ENCODE measurements at places on chromosomes 7 and 10. TPM values are rescaled to one million over a fixed set of nuclear protein-coding genes. Genes with fewer than 3 reads are reported as not detected.
A peak's percentile ranks its signal among the peaks of the same experiment; 100 is the strongest.

DNA sequence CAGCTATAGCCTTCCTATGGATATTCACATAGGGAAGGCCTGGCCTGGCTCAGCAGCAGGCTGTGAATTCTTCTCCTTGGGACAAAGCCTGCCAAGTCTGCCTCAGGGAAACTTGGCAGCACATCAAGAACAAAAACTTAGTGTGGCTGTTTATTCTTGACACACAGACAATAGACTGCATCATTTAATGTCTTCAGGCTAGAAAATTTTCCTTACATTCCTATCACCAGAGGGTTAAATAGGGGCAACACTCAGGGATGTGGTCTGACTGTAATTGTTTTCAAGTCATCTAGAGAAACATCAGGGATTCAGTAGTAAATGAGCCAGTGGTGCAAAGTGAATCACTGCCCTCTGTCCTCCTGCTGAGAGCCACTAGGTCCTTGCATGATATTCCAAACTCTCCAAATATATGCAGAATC is 137.3 kb downstream of the SEMA3C start:
- DNase-seq, result peak; percentile 47

DNA sequence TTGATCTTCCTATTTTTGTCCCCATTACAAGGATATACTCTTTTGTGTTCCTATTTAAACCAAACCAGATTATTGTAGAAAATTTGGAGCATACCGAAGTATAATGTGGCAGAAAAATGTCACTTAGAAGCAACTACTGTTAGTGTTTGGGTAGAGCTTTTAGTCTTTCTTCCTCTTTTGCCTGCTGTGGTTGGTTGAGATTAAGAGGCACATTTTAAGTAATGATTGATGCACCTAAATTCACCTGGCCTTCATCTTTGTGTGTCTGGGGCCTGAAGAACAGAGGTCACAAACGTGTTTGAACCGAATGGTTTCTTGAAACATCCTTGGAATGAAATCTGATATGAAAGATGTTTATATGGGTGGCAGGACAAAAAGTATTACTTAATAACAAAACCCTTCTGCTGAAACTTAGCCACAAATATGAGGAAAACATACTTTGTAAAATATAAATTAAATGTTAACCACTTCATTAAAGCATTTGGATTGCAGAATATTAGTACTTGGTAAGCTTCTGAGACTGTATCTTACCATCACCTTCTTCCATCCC is 2.6 kb downstream of the BPGM start:
- no peak for DNase-seq

GRCh38 chr10:117460846-117461765 is 81.4 kb upstream of the EMX2 start:
- no peak for DNase-seq

DNA sequence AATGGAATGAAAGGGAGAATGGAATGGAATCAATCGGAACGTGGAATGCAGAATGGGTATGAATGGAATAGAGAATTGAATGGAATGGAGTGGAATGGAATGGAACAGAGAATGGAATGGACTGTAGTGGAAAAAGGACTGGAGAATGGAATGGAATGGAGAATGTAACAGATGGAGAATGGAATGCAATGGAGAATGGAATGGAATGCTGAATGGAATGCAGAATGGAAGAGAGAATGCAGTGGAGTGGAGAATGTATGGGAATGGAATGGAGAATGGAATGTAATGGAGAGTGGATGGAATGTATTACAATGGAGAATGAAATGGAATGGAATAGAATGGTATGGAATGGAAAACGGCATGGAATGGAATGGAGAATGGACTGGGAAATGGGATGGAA is 96.9 kb downstream of the NSUN6 start:
- no peak for DNase-seq

DNA sequence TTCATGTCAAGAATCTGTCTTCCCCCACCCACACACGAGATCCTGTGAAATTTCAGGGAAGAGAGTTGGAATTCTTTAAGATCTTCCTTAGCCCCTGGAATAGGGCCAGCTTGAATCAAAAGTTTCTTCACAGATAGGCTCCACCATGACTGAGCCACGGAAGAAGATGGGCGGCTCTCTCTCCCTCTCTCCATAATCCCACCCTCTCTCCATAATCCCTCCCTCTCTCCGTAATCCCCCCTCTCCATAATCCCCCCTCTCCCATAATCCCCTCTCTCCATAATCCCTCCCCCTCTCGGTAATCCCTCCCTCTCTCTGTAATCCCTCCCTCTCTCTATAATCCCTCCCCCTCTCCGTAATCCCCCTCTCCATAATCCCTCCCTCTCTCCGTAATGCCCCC is 20.4 kb downstream of the SHH start:
- no peak for DNase-seq

Gene GSTO2
- 16.6 TPM for total RNA-seq

Gene ATG9B
- total RNA-seq, result 0.34 TPM

Gene MKI67
- 9.2 TPM for total RNA-seq

Gene SNCG
- total RNA-seq, result 71.1 TPM

Measured in G401 (cell line).